CD4-positive, alpha-beta memory T cell (primary cell): ENCODE measurements at places on chromosomes 11 and 22.
A peak's percentile ranks its signal among the peaks of the same experiment; 100 is the strongest.

- no peak for DNase-seq
Observed at GRCh38 chr11:109093354-109093753, 328.6 kb upstream of the C11orf87 start.

- no peak for DNase-seq
Observed at GRCh38 chr11:80815752-80816453, 1375.1 kb upstream of the TENM4 start.

- no peak for DNase-seq
Observed at GRCh38 chr11:2686360-2687222, 13.2 kb downstream of the KCNQ1OT1 start.

- peak; percentile 18 for DNase-seq
Observed at GRCh38 chr11:504053-504993, 2.7 kb downstream of the RNH1 start.

- no peak for DNase-seq
Observed at GRCh38 chr22:24165673-24166072, 15.6 kb upstream of the SUSD2 start.

DNA sequence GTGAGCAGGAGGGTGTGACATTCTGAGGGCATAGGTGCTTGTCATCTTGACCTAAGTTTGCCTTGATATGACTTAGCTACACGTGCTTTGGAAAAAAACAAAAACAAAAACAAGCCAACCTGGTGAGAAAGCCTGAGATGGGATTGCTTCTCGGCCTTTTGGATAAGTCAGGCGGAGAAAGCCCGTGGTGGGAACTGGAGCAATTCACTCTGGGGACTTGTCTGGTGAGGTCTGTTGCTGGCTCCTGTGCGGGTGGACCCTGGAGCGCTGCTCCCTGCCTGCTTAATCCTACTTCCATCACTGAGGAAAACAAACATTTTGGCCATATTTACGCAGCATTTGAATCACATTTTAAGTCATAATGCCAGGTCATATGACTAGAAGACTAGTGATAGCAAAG lies 100.3 kb downstream of the SNX19 start:
- no peak for DNase-seq

- DNase-seq, result no peak
Observed at GRCh38 chr11:110710628-110711381, 1.4 kb downstream of the ARHGAP20 start.

- no peak for DNase-seq
Observed at GRCh38 chr11:100316952-100317351, 370.1 kb upstream of the ARHGAP42 start.

DNA sequence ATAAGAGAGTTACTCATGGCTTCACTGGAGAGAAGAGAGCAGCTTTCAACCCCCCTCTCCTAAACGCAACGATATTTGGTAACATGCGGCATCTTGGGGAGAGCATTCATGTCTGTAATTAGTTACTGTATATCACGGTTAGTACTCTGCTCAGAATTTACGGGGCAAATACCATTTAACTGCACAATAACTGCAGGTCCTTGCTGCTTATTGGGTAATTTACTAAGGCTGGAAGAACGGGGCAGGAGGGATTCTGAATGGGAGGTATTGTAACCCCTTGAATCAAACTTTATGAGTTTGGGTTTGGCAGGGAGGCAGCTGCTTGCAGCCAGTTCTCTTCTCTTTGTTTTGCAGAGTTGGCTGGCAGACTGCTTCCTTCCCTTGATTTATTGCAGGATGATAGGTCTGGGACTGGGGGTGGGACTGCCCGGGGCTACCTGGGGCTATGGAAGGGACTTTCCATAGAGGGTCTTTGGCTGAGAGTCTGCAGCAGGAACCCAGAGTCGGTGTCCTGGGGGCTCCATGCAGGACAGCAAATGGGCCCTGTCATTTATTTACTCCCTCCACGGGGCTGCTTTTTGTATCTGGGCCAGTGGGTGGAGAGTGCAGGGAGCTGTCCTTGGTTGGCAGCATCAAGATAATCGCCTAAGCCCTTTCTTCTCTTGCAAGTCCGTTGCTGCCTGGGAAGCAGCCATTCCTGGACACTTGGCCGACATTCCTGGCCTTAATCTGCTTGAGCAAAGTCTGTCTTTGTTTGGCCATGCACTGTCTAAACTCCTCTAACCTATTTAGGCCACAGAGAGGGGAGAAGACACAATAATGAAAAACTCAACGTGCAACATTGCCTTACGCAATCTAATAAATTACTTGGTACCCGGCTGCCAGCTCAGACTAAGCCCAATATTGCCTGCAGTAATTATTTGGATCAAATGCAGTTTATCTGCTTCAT lies 188.9 kb downstream of the ST3GAL4 start:
- DNase-seq, result no peak

DNA sequence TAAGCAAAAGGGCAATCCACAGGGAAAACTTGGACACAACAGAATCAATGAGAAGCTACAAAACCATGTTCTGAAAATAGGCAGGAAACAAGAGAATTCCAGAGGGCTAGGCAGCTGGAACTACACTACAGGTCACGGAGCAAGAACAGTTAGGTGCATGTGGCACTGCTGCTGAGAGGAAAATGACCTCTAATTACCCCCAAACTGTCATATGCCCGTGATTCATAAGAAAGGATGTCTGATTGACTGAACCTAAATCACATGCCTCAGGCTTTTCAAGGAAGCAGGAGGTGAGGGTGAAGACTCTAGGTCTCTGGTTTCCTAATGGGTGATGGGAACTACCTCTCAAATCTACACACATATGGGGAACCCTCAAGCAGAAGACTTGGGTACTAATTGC lies 17.9 kb upstream of the RRAS2 start:
- no peak for DNase-seq

- no peak for DNase-seq
Observed at GRCh38 chr11:10488121-10488933, 33.3 kb downstream of the AMPD3 start.

- peak; percentile 72 for DNase-seq
Observed at GRCh38 chr22:37267135-37267587, 15.1 kb upstream of the CYTH4 start.

DNA sequence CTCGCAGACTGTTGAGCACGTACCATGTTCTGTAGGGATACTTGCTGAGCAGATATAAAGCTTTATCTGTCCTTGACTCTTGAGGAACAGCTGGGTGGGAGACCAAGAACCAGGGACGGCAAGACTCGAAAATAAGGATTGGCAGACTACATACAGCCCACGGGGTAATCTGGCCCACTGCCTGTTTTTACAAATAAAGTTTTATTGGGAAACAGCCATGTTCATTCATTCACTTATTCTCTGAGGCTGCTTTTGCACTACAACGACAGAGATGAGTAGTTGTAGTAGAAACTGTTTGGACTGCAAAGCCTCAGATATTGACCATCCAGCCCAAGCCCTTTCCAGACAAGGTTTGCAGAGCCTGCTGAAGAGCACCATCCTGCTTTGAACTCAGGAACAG lies 20.3 kb upstream of the RBM4B start:
- DNase-seq, result no peak

DNA sequence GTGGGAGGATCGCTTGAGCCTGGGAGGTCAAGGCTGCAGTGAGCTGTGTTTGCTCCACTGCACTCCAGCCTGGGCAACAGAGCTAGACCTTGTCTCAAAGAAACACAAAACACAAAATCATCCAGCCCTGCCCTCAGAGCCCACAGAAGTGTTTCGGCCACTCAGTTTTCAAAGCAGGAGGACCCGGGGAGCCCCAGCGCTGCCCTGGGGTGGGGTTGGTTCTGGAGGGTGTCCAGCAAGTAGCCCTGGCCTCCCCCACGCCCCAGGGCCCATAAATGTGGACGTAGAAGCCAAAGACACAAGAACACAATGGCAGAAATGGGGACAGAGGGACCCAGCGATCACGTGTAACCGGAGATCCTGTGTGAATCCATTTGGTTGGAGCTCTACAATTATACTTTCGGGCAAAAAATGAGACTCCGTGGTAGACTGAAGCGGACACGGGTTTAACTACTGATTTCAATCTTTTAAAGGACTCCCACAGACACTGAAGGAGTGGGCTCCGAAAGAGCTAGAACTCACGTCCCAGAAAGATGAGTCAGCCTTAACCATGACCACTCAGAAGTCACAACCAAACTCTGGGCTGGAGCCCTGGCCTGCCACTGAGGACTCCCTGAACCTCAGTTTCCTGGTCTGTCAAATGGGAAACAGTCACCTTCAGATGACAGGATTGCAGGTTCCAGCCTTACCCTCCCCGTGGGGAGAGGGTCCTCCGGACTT lies 9.0 kb upstream of the CYTH4 start:
- DNase-seq, result no peak

DNA sequence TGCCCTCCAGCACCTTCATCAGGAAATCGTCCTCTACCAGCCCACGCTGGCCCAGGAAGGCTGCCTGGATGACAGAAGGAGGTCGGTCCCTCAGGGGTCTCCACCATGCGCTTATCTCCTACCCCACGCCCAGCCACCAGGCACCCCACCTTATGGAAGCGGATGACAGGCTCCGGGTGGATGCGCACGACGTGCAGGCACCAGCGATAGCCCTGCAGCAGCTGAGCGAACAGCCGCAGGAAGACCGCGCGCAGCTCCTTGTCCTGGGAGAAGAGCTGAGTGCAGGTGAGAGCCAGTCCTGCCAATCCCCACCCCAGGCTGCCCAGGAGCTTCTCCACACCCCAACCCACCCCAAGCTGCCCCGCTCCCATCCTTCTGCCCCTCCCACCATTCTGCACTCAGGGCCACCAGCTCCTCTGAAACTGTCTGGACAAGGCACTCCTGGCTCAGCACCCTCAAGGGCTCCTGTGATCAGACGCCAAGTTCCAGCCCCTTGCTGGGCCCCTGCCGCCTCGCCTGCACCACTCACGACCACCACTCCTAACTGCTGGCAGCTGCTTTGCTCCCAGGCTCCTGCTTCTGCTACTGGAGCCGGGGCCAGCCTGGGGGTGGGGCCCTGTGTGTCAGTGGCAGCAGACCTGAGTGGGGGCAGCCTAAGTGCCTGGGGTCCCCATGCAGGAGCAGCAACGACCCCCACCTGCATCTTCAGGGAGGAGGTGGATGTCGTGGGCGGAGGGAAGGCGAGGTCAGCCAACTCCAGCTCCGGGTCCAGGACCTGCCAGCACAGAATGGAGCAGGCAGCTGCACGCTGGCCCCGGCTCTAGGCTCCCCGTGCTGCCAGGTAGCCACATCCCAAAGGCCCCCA lies 9.5 kb downstream of the SBF1 start:
- DNase-seq, result no peak

DNA sequence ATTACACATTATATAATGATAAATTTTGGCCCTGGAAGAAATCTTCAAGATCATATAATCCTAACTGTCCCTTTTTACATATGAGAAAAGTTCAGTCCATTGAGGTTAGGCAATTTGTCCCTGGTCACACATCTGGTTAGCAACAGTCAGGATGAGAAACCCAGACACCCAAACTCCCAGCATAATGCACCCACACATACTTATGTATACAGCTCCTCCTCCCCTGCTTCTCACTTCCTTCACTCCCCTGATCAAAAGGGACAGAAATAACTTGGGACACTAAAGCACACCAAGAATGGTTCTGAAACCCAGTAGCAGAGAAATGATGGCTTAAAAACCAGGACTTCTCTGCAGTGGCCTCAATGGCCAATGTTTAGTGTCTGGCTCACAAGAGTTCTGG lies 11.1 kb downstream of the NUMA1 start:
- DNase-seq, result no peak

DNA sequence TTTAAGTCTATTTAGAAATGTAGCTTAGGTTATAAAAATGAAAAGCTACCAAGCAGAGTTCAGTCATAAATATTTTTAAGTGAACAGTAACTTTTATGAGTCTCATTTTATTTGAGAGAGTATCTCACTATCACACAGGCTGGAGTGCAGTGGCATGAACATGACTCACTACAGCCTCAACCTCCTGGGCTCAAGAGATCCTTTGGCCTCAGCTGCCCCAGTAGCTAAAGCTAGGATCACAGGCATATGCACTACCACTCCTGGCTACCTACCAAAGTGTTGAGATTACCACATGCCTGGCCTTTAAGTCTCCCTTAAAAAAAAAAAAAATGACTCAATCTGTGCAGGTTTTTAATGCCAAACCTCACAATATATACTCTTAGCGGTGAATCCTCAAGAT lies 34.7 kb upstream of the CLNS1A start:
- no peak for DNase-seq

DNA sequence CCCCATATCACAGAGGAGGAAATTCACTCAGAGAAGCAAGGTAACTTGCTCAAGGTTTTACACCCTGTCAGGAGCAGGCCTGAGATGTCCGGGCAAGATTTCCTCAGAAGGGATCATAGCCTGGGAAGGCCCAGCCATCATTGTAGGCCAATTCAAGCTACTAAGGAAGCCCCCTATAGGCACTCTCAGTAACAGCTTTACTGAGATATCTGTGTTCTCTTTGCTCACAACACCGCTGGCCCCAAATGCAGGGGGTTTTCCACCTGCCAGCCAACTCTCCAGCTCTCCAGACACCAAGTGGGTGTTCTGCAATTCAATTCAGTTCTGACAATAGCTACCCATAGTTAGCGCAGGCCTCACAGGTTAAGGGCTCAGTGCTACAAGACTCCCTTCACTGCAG lies 84.0 kb downstream of the SLC36A4 start:
- DNase-seq, result no peak

- DNase-seq, result no peak
Observed at GRCh38 chr11:2528301-2529050, 83.7 kb downstream of the KCNQ1 start.

- DNase-seq, result no peak
Observed at GRCh38 chr11:13209379-13209778, 68.2 kb upstream of the BMAL1 start.

DNA sequence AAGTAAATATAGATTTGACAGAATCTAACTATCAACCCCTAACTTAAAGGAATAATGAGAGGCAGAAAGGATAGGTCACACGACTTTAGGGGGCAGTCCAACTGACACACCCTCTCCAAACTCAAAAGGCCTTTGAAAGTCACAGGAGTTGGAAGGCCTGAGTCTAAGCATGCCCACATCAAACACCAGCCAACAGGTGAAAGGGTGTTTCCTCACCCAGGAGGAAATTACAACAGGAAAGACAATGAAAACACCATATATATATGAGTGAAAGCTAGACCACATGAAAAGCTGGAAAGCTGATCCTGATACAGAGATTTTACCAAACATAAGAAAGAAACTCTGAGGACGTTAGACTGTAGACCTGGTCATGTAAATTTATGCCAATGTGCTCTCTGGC lies 10.5 kb upstream of the DEPDC7 start:
- DNase-seq, result peak; percentile 48

GRCh38 chr22:47199979-47200272 lies 437.5 kb downstream of the TBC1D22A start:
- DNase-seq, result no peak

GRCh38 chr11:124900464-124900863 lies 2.8 kb upstream of the ROBO4 start:
- no peak for DNase-seq

DNA sequence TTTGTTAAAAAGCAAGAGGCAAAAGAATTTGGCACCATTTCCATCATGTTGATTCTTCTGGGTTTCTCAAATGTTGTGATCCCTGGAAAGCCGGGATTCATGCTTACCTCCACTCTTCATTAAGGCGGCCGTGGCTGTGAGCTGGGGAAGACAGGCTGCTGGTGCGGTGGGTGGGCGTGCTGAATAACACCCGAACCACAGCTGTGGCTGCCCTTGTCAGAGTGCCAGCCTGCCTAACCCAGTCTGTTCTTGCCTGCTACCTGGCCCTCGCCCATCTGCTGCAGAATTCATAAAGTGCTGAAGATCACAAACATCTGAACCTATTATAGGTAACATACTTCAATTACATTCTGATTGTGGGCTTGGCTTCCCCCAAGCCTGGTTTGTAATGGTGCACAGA lies 95.8 kb upstream of the RCN1 start:
- no peak for DNase-seq
